ENCODE measurements at places on chromosomes 6 and 20.

DNA sequence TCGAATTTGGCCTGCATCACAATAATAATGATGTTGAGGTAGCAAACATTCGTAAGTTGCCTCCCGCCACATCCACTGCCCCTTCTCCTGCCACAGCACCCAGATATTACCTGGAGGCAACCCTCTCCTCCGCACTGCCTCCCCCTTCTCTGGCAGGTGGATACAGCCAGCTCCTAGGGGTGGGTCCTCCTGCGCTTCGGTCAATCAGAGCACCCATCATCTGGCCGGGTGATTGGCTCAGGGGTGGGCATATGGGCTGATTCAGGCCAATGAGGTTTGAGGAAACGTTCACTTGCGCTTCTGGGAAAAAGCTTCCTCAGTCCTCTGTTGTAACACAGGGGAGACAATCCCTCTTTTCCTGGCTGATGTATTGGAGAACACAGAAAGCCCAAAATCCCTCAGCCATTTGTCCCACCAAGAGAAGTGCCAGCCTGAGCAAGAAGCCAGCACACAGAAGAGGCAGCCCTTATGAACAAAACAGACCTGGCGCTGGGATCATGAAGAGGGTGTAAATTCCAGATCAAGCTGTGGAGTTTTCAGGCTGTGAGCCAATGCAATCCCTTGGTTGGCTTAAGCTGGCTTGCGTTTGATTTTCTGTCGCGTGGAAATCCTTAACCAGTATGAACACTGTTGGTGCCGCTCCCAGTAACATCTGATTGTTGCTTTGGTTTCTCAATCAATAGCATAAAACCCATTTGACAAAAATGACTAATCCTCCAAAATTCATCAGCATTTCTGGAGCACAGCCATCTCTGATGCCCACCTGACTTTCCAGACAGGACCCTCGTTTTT lies 82.2 kb downstream of the PRDM1 start:
- no peak for DNase-seq

DNA sequence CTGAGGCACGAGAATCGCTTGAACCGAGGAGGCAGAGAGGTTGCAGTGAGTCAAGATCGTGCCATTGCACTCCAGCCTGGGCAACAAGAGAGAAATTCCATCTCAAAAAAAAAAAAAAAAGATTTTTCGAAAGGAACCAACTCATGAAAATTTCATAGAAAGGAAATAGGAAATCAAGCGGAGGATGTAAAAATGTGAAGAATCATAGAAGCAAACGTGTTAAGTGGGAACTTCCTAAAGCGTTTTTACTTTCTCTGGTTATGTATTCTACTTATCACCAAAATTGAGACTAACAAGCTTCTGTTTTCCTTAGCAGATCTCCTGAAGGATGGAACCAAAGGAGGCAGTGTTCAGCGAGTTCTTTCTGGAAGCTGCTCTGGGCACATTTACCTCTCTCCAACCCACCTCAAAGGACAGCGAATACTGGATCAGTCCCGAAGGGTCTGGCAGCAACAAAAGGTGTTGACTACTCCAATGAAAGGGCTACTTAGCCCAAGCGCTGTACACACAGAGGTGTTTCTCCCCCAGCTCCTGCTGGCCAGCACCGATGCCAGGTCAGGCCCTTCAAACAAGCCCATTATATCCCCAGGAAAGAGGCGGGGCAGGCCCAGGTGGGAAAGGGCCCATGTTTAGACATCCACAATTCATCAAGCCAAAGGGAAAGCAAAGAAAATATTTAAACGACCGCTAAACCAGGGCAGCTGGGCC lies 327.5 kb upstream of the JARID2 start:
- no peak for DNase-seq

GRCh38 chr20:21100578-21101452 lies 5.3 kb downstream of the LINC00237 start:
- no peak for DNase-seq

GRCh38 chr6:44001318-44002066 lies 125.8 kb downstream of the MRPL14 start:
- no peak for DNase-seq

DNA sequence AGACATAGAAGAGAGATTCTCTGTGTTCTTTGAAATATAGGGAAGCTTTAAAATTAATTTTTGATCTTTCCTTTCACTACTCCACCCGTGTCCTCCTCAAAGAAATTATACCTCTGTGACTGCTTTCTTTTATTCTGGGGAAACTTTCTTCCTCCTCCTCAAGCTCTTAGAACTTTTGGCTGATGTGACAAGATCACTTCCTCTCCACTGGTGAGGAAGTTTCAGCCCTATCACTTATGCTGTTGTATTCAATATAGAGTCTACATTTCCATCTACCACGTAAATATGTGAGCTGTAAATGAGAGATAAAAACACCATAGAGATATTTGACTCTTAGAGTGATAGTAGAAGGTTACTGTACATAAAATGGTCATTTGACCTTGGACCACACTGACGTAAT lies 141.9 kb upstream of the SASH1 start:
- DNase-seq: no peak

- no peak for DNase-seq
These were observed 78.0 kb upstream of the AFDN start for GRCh38 chr6:167748458-167749379.

GRCh38 chr6:2942914-2943563 lies 28.3 kb downstream of the SERPINB6 start:
- no peak for DNase-seq

DNA sequence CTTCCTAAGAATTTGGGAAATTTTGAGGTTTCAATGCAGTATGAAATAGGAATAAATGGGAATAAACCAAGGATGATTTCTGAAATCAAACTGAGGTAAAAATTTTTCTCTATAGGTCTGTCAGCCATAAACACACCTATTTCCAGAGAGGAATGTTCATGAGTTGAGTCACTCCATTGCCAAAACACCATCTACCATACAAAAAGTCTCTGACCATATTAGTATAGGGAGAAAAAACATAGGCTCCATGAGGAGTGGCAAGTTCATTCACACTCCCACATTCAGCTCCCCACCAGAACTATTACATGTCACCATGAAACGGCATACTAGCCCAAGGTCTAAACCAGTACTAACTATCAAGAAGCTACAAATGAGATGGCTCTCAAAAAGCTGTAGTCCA lies 9.6 kb downstream of the ZNF318 start:
- DNase-seq: no peak

GRCh38 chr6:162156146-162156545 lies 571.4 kb downstream of the PRKN start:
- DNase-seq: no peak

DNA sequence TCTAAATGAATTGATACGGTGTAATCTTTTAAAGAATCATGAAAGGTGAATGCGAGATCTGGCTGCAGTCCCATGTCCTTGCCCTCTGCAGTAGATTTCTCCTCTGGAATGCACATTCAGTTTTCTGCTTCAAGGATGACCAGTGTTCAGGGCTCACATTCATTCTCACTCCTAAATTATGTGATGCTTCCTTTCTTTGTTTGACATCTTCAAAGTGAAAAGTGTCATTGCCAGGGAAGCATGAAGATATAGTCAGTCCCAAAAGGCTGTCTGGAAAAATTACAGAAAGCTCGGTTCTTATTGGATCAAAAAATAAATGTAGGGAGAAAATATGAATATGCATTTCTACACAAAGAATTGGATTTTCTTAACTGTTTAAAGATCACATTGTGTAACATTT lies 395.6 kb downstream of the NKAIN2 start:
- no peak for DNase-seq

DNA sequence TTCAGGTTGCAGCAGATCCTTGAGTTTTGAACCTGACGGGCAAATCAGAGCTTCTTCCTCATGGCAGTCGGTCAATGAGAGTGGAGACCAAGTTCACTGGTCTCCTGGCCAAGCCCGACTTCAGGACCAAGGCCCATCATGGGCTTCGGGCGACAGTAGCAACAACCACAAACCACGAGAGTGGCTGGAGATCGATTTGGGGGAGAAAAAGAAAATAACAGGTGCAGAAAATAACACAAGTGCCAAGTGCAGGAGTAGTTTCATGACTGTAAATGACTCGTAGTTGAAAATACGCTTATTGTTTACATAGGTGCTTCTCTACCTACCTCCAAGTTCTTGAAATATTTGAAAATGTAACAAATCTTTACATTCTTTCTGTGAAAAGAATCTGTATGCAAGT lies 56.1 kb downstream of the DCBLD1 start:
- no peak for DNase-seq

DNA sequence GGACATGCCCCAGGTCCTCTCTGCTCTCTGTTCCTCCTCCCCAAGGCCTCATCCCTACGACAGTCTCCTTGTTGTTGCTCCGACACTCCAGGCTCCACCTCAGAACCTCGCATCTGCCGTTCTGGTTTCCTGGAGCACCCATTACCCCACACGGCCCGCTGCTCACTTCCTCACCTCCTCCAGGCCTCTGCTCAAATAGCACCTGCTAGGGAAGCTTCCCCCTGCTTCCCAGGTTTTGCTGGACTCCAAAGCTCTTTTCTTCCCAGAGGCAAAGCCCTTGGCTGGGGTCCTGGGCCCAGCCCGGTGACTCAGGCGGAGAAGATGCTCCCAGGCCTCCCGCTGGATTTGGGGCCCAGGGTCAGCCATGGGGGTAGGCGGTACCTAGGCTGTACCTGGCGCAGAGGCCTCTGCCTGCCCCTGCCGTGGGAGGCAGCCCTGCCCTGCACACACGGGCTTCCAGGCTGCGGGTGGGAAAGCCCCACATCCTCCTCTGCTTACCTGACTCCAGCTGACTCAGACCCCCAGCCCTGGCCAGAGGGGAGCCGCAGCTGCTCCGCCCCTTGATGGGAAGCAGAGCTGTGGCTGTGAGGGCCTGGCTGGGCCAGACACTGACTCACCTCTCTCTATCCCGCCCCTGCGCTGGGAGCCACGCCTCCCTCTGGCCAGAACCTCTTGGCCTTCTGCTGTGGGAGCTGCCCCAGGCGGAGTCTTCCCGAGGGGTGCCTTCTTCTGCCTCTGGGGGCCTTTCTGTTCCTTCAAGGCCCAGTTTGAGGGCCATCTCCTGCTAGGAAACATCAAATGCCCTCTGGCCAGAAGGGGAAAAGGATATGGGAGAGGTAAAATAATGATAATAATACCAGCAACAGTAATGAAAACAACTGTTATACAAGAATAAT lies 130.5 kb downstream of the CEBPB start:
- no peak for DNase-seq

DNA sequence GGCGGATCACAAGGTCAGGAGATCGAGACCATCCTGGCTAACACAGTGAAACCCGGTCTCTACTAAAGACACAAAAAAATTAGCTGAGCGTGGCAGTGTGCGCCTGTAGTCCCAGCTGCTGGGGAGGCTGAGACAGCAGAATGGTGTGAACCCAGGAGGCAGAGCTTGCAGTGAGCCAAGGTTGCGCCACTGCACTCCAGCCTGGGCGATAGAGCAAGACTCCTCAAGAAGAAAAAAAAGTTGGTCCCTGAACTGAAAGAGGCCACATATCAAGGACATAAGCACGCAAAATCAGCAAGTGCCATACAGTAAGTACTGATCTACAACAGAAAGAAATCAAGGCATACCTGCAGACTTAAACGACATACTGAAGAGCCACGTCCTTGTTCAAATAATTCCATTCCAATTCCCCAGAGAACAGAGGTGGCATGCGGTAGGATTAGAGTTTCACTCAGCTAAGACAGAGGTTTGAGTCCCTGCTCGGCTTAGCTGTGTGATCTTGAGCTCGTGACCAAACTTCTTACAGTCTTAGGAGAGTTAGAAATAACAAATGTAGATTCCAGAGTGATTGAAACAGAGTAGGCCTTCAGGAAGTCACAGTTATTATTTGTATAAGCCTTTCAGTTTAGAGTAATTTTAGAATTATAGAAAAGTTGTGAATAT lies 29.2 kb downstream of the B4GALT5 start:
- no peak for DNase-seq

GRCh38 chr6:158707821-158708195 lies 58.0 kb downstream of the SYTL3 start:
- DNase-seq: no peak

DNA sequence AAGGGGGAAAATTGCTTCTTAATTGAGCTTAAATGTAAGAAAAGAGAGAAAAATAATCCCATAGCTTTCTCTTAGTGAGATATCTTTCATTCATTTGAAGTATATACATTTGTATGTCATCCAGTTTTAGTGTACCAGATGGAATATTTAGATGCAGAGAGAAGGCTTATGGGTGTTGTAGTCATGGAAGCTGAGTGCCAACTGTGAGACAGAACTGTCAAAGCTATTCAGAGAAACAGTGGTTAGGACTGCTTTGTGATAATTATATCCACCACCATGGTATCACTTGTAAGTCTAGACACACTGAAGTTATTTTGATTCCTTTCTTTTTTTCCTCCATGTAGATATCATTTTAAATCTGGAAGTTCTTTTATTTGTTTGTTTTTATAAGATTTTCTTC lies 524.3 kb upstream of the EPHA7 start:
- DNase-seq: no peak

GRCh38 chr6:135710042-135710441 lies 141.5 kb upstream of the PDE7B start:
- DNase-seq: no peak

DNA sequence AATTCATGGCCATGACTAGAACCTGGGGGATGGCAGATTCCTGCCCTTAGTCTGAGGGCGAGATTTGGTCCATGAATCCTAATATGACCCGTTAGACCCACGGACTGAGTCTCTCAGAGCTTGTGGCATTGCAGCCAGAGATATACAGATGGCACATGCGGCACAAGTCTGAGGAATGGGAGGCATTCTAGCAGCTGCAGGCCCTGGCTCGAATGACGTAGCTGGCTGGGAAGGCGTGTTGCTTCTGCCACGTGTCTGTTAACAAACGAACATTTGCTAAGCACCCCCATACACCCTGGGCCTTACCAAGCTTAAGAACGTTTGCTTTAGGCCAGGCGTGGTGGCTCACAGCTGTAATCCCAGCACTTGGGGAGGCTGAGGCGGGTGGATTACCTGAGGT lies 68.0 kb downstream of the CD164 start:
- DNase-seq: no peak

DNA sequence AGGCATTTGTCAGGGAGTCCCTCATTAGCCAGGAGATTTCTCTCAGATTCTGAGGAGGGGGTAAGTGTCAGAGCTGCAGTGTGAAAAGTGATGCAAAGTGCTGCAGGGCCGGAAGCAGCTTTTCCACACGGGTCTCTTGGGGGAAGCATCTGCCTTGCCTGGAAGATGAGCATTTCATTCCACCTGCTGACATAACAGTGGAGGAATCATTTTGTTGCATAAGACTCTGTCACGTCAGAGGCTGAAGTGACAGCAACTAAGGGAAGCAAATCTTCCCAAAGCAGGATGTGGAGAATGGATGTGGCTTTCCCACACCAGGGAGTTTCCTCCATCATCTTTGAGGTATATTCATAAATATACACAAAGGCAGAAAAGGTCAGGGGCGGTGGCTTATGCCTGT lies 22.8 kb downstream of the DCBLD1 start:
- no peak for DNase-seq

DNA sequence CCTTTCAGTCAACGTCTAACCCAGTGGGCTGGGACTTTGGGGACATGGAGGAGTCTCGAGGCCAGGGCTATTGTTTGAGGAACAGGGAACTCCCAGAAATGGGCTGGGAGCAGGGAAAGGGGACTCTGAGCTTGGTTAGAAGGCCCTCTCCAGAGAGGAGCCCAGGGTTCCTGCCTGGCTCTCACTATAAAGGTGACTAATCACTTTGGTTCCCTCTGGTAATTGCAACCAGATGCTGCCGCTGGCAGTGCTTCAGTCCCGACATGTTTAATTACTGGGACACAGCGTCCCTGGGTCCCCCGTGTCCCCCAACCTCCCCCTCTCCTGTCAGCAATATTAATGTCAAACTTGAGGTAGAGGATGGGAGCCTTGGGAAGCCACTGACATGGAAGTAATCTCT lies 5.0 kb upstream of the GDF5 start:
- DNase-seq: no peak

GRCh38 chr6:8181951-8182845 lies 79.8 kb upstream of the EEF1E1 start:
- DNase-seq: no peak

GRCh38 chr6:112233847-112234246 lies 20.5 kb downstream of the LAMA4 start:
- DNase-seq: no peak

Data from stimulated activated CD4-positive, alpha-beta T cell treated with anti-CD3 and anti-CD28 coated beads, Interleukin-1b, Interleukin-23, amount 100 ng/mL, for 1 hour (primary cell).